Omental fat pad (tissue), 4 donors: ENCODE measurements at places on chromosomes 5 and 9. TPM values are rescaled to one million over a fixed set of nuclear protein-coding genes. Genes with fewer than 3 reads are reported as not detected.

DNA sequence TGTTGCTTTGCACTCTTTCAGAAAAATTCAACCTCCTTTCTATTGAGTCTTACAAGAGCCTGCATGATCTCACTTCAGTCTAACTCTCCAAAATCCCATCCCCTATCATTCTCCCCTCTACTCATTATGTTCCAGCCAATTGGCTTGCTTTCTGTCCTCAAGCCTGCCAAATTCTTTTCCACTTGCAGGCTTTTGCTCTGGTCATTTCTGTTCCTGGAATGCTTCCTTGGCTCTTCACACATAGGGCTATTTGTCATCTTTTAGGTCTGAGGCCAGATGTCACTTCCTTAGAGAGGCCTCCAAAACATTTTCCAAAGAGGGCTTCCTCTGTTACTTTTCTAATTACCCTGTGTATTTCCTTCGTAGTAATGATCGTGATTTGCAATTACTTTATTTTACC lies 11.8 kb upstream of the CHD1 start:
- no peak for DNase-seq

DNA sequence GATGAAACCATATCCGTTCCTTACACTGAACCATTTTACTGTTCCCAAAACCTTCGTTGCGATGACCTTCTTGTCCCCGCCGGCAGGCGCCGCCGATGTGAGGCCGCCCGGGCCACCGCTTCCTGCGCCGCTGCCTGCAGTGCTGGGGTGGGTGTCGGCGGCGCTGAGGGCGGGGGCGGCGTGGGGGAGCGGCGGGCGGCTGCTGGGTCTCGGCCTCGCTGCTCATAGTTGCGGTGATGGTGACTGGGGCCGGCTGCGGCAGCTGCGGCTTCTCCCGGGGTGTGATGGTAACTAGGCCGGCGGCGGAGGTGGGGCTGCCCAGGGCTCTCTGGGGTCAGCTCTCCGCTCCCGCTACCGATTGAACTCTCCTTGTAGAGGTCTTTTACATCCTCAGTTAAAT lies 14.1 kb upstream of the OR2S2 start:
- DNase-seq = no peak

Gene LAMC3
- 0.50 TPM for total RNA-seq

Gene CLIC3
- 6.4 TPM for total RNA-seq

DNA sequence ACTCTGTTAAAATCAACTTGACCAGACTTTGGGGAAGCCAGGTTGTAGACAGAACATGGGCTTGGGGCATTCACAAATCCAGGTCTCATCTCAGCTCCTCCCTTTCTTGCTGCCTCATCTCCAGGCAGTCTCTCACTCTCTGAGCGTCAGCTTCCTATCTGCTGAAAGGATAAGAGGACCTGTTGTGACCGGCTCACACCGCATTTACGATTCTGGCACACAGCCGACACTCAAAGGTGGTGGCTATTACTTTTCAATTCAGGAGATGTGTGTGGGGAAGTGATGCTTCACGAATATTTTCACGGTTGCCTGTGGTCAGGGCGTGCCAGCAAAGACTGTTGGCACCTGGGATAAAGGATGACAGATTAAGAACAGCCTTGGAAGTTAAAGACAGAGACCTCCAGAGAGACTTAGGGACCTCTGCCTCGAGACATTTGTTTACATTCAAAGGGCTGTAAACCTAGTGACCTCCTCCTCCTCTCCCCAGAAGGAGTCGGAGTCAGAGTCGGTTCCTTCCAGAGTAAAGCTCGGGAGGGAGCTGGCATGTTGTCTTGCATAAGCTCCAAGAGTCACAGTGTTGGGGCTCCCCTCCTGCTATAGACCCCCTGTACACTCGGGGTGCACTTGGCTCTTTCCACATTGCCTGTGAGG lies 83.2 kb downstream of the AK8 start:
- DNase-seq = no peak

GRCh38 chr5:149657324-149657723 lies 72.8 kb upstream of the PPARGC1B start:
- no peak for DNase-seq

GRCh38 chr5:113608113-113608596 lies 94.7 kb downstream of the YTHDC2 start:
- DNase-seq = no peak

DNA sequence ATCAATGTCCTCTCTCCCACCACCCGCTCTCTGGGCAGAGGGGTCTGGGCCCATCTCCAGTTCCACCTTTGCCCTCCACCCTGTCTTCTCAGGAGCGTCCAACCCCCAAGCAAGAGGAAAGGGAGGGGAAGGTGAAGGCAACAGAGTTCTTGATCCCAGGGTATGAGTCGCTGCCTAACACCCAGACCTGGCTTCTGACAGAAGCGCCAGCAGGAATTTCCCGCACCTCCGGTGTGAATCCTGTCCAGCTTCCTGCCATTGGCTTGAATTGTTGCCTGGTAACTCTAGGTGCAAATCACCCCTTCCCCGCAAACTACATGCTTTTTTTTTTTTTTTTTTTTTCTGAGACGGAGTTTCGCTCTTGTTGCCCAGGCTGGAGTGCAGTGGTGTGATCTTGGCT lies 84.2 kb upstream of the IER5L start:
- DNase-seq = no peak

GRCh38 chr9:134637696-134638501 lies 3.7 kb upstream of the COL5A1 start:
- DNase-seq = no peak

DNA sequence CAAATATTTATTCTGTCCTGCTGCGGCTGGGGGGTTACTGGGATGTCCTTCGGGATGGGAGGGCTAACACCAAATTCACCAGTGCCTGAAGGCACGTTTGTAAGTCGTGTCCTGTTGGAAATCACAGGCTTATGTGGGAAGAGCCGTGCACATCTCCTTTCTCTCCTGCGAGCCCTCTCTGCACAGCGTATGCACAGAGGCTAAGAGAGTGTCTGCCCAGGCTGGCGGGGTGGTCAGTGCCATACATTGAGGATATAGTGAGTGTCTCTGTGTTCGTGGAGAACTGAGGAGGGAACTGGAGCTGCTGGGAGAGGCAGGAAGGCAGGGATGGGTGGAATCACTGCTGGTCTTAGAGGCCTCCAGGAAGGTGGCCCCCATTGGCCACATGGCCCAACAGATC lies 110.1 kb downstream of the WNK2 start:
- no peak for DNase-seq

- DNase-seq = no peak
Observed at GRCh38 chr5:33227746-33228145, 213.0 kb upstream of the TARS1 start.

DNA sequence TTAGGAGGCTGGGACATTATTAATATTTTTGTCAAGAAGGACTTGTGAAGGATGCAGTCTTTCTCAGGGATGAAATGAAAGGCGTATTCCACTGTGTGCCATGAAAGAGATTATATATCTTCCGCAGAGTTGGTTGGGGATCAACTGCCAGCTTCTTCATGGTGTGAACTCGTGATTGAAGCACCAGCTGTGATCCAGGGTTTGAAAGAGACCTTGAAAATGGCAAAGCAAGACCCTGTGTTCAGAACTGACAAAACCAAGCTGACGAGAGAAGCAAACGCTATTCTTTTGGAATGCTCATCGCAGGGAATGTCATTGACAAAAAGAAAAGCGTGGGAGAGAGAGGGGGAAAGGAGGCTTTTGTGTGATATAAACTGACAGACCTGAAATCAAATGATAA lies 263.9 kb upstream of the ZNF608 start:
- DNase-seq = no peak

- DNase-seq = no peak
Observed at GRCh38 chr9:137774775-137775386, 102.7 kb upstream of the CACNA1B start.

- peak; percentile 31 for DNase-seq
Observed at GRCh38 chr9:115944166-115944948, 209.2 kb upstream of the PAPPA start.

Gene CCL27
- total RNA-seq = not detected

DNA sequence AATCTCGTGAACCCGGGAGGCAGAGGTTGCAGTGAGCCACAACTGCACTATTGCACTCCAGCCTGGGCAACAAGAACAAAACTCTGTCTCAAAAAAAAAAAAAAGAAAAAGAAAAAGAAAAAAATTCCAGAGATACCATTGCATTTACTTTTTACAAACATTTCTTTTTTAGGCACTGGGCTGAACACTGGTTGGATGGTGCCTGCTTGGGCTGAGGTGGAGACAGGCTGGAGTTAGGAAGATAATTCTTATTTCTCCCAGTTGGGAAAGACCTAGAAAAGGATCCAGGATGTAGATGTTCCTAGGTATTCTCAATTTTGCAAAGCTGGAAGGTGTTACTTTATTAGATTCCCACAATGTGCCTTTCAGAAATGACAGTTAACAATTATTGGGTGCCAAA lies 49.9 kb upstream of the JMY start:
- DNase-seq = no peak

- DNase-seq = no peak
Observed at GRCh38 chr5:74543162-74543995, 97.1 kb downstream of the ENC1 start.

- no peak for DNase-seq
Observed at GRCh38 chr5:115100319-115100955, 69.3 kb downstream of the TRIM36 start.

DNA sequence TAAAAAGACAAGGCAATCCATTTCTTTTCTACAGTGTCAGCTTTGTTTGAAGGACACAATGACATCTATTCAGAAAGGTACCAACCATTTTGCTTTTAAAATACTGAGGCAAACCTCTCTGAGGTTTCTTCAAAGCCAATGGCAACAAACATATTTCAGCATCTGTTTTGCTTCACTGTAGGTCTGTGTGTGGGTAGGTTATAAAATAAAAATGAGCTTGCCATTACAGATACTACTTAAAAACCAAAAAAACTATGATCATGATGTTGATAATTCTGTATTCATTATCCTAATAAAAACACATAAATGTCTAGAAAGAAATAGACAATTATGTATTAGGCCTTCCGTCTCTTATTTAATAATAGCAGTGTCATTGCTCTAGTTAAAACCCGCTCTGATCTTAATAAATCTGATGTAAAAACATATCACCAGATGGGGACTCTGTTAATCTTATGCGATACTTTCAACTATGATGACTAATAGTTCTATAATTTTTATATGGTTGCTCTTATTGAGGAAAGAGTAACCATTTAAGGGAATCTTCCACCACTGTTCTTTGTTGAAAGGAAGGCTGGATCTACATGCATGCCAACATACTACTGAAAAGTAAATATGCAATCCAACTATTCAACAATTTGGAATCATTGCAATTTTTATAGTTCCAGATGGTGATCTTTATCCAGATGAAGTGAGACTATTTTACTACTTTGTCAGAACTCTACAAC lies 647.2 kb downstream of the PDE4D start:
- DNase-seq = no peak

DNA sequence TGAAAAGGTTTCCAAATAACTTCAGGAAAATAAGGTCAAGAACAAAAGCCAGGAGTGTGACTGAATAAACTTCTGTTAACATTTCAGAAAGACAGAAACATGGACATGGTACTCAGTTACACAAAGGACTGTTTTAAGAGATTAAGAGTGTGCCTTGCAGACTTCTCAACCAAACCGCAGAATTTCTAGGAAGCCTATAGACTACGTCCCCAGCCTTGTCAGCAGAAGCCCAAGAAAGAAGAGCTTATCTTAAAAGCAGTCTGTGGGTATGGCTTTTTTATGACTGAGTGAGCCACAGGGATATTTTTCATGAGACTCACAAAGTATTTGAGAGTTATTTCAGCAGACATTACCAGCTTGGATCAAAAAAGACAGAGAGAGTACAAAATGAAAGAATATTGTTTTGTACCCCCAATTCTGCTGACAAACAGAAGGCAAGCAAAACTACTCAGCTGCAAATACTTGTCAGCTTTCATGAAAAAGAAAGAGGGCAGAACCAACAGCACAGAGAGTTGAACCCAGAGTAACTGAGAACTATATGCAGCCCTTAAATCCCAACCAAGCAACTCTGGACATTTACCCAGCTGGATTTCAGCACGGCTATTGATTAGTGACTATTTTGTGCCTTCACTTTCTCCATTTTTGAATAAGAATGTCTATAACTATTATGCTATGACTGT lies 711.0 kb upstream of the CTNND2 start:
- no peak for DNase-seq

Gene GRIN3A
- total RNA-seq = not detected

Gene PCDHGB4
- total RNA-seq = 6.0 TPM

Gene STC2
- 29.8 TPM for total RNA-seq

DNA sequence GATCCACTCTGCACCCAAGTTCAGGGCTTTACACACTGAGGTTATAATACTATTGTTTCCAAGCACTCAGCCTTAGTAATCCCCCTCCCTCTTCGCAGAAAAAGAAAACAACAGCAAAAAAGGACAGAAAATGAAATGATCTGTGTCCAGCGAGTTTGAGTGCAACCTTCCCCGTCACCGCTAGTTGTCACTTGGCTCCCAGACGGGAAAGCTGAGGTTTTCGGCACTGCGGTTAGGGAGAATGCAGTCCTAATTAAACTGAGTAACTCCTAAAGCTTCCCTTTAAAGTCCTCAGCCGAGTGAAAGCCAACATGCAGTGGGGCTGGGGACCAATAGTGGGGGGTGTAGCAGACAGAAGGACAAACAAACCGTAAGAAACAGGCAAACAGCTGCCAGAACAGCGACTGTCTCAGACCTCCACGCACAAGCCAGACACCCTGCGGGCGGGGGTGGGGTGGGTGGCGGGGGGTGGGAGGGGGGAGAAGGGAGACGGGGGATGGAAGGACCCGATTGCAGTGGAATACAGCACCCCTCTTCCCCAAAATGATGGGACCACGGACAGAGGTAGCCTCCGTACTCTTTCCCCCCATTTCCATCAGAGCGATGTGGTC lies 680 bp downstream of the GLRA1 start:
- no peak for DNase-seq

- DNase-seq = no peak
Observed at GRCh38 chr9:95684516-95684915, 167.7 kb upstream of the PTCH1 start.

GRCh38 chr5:111731638-111732037 lies 25.4 kb downstream of the NREP start:
- no peak for DNase-seq

Gene PCDHB3
- total RNA-seq = 2.0 TPM

DNA sequence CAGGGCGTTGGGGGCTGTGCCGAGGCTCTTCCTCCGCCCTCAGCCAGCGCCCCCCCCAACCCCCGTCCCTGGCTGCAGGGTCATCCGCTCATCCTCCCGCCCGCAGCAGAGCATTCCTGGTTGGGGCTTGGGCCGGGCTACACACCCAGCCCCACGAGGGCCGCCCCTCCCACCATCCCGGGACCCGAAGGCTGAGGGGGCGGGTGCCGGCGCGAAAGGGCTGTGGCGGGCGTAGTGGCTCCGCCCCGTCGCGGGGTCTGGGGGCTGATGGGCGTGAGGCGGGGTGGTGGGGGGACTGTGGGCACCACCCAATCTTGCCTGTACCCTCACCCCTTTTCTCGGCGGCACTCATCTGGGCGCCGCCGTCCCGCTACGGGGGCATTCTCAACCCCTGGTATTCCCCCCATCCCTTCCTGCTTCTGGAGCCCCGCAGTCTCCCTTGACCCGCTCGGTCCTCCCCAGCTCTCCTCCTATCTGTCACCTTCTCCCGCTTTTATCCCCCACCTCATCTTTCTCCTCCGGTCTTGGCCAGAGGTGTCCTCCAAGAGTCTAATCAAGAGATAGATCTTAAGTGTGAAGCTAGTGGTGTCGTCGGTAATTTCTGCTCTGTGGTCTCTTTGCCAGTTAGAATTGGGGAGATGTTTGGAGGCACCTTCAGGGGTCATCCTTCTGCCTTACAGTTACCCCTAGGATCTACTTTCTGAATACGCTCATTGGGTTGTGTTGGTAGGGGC lies 1.6 kb downstream of the FER start:
- DNase-seq = no peak

- DNase-seq = no peak
Observed at GRCh38 chr5:40071870-40072269, 607.8 kb upstream of the PTGER4 start.
